Osteoblast (primary cell): ENCODE measurements at places on chromosomes 4 and X.

DNA sequence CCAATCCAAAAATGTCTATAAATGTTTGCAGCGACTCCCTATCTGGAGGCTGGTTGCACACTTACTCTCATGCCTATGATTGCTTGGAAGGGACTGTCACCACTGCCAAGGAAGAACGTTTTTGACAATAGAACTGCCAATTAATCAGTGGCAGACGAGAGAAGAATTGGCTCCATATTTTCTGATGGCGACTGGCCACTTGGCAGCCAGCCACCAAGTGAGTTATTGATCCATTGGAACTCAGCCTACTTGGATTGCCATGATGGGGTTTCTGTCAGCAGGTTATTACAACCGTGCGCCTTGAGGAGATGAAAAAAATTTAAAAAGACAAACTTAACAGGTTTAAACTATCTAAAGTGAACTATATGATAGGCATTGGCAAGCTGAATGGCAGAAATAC lies 47.4 kb downstream of the LINC00632 start:
- no peak overlapping the region for H3K4me3 ChIP-seq
- no peak for DNase-seq
- H3K27me3 ChIP-seq = no peaks in the 10 kb centered on the region
- no peaks in the 10 kb centered on the region for H3K4me1 ChIP-seq
- no peaks in the 10 kb centered on the region for H3K36me3 ChIP-seq

DNA sequence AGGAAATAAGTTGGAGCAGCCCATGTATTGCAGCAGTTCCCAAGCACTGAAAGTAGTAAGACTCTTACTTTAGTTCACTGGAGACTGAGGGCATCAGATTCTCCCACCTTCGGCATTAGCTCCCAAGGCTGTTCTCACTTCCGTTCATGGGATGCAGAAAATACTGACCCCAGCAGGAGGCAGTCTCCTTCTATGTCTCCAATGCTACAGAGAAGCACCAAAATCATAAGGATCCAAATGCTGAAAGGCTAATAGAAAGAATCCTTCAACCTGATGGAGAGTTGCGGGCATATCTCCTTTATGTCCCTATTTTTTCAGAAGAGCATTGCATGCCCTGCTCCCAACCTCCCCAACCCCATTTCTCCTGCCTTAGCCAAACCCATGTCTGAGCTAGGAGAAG lies 32.4 kb downstream of the ADH7 start:
- H3K27me3 ChIP-seq = no peaks in the 10 kb centered on the region
- H3K36me3 ChIP-seq = no peaks in the 10 kb centered on the region
- no peak overlapping the region for H3K4me3 ChIP-seq
- peaks cover 23% of the 10 kb centered on the region for H3K4me1 ChIP-seq

DNA sequence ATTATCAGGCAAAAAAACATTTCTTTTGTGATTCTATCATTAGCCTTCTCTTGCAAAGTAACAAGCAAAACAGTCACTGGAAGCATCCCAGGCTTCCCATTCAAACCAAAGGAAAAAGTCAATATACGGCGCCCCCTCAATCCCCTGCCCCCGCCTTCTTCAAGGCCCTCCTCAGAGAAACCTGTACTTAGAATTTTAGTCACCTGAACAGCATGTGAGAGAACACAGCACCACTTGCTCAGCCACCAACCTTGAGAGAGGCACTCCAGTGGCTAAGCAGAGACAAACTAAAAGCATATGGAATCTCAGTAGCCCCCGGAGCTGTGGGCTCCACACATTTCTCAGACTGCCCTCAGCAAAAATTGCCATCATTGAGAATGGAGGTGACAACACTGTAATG lies 25.2 kb downstream of the LEF1 start:
- H3K27me3 ChIP-seq = no peaks in the 10 kb centered on the region
- no peak for DNase-seq
- H3K27ac ChIP-seq = no peak overlapping the region
- H3K36me3 ChIP-seq = no peaks in the 10 kb centered on the region
- no peak overlapping the region for H3K4me3 ChIP-seq

DNA sequence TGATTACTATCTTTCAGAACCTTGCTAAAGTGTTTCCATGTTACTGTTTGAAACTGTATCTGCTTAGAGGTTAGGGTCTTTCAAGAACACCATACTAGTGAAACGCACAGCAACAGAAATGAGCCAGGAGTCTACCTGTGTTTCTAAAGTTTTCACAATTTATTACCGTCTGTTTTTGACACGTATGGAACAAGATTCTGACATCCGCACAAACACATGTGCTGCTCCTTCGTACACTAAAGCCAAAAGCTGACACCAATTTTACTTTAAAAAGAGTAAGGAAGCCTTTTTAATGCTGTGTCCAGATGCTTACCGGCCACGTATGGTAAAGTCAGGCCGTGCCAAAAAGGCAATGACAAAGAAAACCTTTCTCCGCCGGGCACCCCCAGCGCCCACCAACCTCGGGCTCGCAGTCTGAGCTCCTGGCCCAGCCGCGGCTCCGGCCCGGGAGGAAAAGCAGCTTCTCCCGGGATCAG lies 532 bp downstream of the RPS4X start:
- no peak for DNase-seq
- peaks cover 46% of the 10 kb centered on the region for H3K36me3 ChIP-seq
- peaks cover 49% of the 10 kb centered on the region for H3K4me1 ChIP-seq

GRCh38 chr4:98248934-98249333 lies 12.2 kb upstream of the RAP1GDS1 start:
- no peaks in the 10 kb centered on the region for H3K4me1 ChIP-seq
- no peaks in the 10 kb centered on the region for H3K36me3 ChIP-seq
- no peak overlapping the region for H3K4me3 ChIP-seq
